Muscle of leg (tissue), 16 donors: ENCODE measurements at places on chromosomes 2 and 18.
A peak's percentile ranks its signal among the peaks of the same experiment; 100 is the strongest.

DNA sequence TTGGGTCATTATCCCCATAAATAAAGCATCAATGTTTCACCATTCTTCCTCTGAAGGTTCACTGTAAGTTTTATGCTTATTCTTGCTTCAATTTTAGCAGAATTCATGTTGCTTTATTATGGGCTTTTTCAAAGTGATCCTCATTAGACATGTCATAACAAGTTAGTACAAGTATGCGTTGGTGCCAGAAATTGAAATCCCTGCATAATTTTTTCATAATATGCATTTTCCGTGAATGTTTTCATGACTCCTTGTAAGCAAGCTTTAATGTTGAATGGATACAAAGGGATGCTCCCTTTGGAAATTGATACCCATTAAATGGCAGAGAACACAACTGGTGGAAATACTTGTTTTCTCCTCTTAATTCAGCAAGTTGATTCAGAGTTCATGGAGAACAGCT is 179.7 kb downstream of the ST6GAL2 start:
- no peak for DNase-seq

GRCh38 chr2:239289545-239289944 is 111.3 kb downstream of the HDAC4 start:
- no peak for DNase-seq

GRCh38 chr2:16260041-16260830 is 319.9 kb downstream of the MYCN start:
- DNase-seq, result peak; percentile 15

GRCh38 chr2:34747643-34748042 is 1148.5 kb upstream of the FAM98A start:
- DNase-seq, result no peak

- DNase-seq, result no peak
Measured at GRCh38 chr18:23924813-23925212, 89.7 kb upstream of the TTC39C start.

GRCh38 chr2:233059547-233059796 is 670 bp upstream of the INPP5D start:
- DNase-seq, result no peak
